ENCODE measurements at places on chromosomes 3 and 15.

DNA sequence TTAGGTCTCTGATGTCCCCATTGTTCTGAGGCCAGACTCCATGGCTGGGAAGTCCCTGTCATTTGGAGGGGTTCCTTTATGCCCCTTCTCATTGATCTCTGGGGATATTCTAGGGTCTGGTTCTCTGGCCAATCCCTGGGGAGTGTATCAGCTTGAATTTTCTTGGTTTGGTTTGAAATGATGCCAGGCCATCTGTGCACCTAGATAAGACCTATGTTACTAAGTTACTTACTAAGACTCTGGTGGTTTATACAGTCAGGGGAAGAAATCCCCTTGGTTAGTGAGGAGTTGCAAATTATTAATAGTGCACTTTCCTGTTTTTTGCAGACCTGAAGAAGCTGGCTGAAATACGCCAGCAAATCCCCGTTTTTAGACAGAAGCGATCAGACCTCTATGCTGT, 20.3 kb downstream of the NIT2 start:
- H3K4me1 ChIP-seq: peaks cover 3% of the 10 kb centered on the region
- no peak for DNase-seq
- peaks cover 35% of the 10 kb centered on the region for H3K36me3 ChIP-seq
- no peak overlapping the region for H3K4me3 ChIP-seq
- H3K27me3 ChIP-seq: no peaks in the 10 kb centered on the region

DNA sequence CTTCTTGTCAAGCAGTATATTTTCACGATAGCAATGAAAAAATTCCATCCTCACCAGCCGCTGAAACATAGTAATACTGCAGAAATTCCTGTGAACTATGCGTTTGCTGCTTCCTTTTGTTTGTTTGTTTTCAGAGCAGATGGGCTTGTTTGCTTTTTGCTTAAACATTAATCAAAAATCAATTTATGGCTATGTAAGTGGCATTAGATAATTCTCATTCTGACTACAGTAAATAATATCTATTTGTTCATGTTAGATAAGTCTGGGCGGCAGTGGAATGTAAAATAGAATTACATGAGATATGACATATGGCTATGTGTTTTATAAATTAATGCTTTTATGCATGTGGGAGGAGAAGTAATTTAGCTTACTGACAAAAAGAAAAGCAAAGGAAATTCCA, 163.7 kb downstream of the PGPEP1L start:
- DNase-seq: no peak
- H3K27me3 ChIP-seq: no peaks in the 10 kb centered on the region
- H3K27ac ChIP-seq: no peak overlapping the region
- peaks cover 2% of the 10 kb centered on the region for H3K4me1 ChIP-seq

DNA sequence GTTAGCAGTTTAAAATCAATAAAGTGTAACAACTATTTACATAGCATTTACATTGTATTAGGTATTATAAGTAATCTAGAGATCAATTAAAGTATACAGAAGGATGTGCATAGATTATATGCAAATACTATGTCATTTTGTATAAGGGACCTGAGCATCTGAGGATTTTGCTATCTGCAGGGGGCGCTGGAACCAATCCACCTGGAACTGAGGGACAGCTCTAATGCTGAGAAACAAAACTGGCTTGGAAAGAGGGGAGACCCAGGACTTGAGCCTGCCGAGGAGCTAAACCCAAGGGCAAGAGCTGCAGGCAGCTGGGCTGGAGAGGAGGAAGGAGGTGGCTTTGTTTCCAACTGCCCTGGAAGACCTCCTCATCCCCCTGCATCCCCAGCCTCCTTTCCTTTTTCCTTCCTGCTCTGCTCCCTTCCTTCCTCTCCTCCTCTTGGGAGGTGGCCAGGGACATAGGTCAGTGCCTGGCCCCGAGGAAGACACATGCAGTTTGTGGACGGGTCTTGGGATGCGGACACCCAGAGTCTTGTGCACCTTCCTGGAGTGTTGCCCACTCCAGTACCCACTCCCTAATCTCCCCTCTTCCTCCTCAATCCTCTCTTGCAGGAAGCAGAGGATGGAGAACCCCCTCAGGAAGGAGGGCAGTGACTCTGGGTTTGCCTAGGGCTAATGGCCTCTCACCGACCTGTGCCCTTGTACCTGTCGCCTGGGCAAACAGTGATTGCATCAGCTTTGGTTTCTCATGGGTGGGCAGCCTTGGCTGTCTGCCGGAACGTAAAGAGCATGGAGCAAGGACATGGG, 825 bp upstream of the RTP3 start:
- DNase-seq: peak; percentile 51
- H3K36me3 ChIP-seq: no peaks in the 10 kb centered on the region
- no peak overlapping the region for H3K27ac ChIP-seq
- peaks cover 4% of the 10 kb centered on the region for H3K27me3 ChIP-seq
- H3K4me1 ChIP-seq: no peaks in the 10 kb centered on the region

DNA sequence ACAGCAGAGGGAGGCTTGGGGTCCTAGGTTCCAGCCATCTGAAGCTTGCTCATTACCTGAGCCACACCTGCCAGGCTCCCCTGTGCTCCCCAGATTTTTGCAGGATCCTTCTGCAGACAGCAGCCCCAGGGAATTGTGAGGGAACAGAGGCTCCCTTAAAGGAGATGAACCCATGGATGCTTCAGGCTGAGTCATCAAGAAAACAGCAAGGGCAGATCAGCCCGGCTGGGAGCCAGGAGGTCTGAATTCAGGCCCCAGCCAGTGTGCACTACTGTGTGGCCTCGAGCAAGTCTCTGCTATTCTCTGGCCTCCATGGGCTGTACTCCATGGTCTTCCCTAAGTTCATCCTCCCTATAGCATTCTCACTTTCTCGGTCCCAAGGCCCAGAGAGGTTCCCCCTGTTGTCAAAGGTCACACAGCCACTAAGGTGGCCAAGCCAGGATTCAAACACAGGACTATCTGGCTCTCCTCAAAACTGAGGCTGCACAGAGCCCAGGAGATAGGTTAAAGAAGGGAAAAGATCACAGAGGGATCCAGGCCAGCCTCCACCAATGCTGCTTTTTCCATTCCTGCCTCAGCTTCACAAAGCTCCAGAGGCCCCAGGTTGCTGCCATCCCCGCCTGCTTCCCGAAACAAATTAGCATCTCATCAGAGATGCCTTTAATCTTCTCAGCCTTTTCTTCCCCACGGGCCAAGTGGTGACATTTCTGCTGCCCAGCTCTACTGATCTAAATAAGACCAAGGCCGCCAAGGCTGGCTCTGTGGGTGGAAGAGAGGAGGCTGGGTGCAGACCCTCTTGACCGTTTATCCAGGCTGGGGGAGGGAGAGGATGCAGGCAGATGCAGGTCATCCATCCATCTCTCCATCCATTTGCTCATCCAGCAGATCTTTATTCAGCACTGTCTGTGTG, 21.2 kb upstream of the GRIP2 start:
- H3K4me1 ChIP-seq: peaks cover 22% of the 10 kb centered on the region
- H3K27ac ChIP-seq: no peak overlapping the region
- no peaks in the 10 kb centered on the region for H3K36me3 ChIP-seq
- H3K27me3 ChIP-seq: peaks cover 27% of the 10 kb centered on the region
- no peak for DNase-seq

DNA sequence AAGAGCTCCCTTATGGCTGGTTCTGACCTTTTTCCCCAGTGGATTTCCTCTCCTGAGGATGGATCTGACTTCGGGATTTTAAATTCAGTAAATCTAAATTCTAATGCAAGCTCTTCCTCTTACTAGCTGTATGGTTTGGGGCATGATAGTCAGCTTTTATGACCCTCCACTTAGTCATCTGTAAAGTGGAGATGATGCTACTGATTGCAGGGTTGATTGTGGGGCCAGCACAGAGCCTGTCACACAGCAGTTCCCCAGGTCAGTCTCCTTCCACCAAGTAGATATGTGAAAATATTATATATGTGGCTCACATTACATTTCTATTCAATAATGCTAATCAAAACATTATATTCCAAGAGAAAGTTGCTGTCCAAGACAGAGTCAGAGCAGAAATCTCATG, 141.3 kb upstream of the UBE2E1 start:
- H3K4me3 ChIP-seq: no peak overlapping the region
- no peak for DNase-seq
- peaks cover 1% of the 10 kb centered on the region for H3K36me3 ChIP-seq
- no peak overlapping the region for H3K27ac ChIP-seq
- peaks cover 23% of the 10 kb centered on the region for H3K27me3 ChIP-seq
- no peaks in the 10 kb centered on the region for H3K4me1 ChIP-seq

- no peak overlapping the region for H3K27ac ChIP-seq
- H3K27me3 ChIP-seq: peaks cover 4% of the 10 kb centered on the region
- no peak for DNase-seq
- H3K36me3 ChIP-seq: no peaks in the 10 kb centered on the region
- H3K4me3 ChIP-seq: no peak overlapping the region
Measured at GRCh38 chr3:124860599-124860998, 26.6 kb downstream of the ITGB5 start.

DNA sequence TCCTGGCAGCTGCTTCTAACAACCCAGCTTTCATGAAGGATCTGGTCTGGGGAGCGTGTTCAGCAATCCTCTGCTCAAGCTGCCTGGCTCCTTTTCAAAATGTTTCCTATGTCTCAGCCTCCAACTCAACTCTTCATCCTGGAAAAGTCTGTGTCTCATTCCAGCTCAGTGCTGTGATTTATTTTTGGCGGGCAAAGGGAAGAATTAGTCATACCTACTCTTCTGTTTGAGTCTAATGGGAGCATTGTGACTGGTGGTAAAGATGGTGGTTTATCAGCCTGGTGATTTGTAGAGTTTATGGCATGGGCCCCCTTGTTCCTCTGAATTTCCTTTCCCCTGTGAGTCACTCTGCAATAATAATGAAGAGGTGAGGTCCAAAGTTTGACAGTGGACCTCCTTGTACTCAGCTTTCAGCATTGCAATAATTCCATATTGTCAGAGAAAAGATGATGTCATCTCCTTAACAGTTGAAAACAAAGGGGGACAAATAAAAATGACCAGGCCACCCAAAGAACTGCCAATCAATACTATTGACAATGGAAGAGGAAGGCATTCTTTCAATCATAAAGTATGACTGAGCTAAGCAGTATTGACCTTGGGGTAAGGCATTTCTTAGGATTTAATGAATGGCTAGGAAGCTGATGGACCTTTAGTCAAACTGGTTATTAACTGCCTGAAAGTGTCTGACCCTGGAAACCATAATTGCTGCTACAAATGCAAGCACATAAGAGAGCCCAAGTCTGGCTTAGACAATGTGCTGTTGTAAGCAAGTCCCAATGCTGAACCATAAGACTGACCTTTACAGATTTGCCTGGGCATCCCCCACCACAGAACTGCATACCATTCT, 204.7 kb upstream of the MCTP2 start:
- no peaks in the 10 kb centered on the region for H3K36me3 ChIP-seq
- no peak overlapping the region for H3K27ac ChIP-seq
- H3K4me1 ChIP-seq: no peaks in the 10 kb centered on the region
- H3K27me3 ChIP-seq: peaks cover 6% of the 10 kb centered on the region
- no peak for DNase-seq
- no peak overlapping the region for H3K4me3 ChIP-seq

DNA sequence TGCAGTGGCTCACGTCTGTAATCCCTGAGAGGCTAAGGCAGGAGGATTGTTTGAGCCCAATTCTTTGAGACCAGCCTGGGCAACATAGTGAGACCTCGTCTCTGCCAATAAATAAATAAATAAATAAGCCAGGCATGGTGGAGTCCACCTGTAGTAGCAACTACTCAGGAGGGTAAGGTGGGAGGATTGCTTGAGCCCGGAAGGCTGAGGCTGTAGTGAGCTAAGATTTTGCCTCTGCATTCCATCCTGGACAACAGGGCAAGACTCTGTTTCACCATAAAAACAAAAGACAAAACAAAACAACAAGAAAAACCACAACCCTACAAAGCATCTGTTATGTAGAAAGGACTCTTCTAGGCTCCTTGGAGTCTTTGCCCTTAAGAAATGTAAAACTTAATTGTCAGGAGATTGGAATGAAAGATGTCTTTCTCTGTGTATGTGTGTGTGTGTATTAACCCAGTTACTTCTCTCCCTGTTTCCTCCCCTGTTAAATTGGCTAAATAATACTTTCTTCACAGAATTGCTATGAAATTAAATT, 9.5 kb downstream of the NECTIN3 start:
- H3K4me3 ChIP-seq: no peak overlapping the region
- no peak for DNase-seq
- no peaks in the 10 kb centered on the region for H3K36me3 ChIP-seq
- H3K27ac ChIP-seq: no peak overlapping the region

DNA sequence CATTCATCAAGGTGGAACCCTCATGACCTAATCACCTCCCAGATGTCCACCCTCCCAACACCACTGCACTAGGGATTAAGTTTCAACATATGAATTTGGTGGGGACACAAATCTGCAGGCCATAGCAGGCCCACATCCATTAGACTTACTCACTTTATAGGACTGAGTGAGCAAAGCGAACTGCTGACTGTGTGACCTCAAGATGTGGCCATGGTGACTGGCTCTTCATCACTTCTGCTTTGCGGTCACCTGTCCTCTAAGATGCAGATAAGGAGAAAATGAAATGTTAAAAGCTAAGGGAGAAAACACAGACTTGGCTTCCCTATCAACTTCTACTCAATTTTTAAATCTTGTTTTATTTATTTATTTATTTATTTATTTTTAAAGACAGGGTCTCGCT, 14.5 kb upstream of the DCP1A start:
- DNase-seq: no peak
- no peak overlapping the region for H3K27ac ChIP-seq
- peaks cover 20% of the 10 kb centered on the region for H3K27me3 ChIP-seq

DNA sequence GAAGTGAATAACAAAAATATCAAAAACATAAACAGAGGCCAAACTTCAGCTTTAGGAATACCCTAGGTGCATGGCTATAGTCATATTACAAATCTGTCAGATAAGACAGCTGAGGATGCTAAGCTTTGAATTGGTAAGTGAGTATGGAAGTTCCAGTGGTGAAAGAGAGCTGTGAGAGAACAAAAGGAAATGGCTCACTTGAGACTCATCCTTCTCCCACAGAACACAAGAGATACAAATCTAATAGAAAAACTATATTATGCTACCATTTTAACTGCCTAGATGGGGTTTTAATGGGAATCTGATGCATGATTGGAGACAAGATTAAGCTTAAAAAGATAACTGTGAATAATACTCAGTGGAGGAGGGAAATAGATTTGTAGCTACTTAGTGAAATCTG, 21.5 kb upstream of the PEX5L start:
- H3K27ac ChIP-seq: no peak overlapping the region
- H3K27me3 ChIP-seq: no peaks in the 10 kb centered on the region
- H3K36me3 ChIP-seq: no peaks in the 10 kb centered on the region
- no peaks in the 10 kb centered on the region for H3K4me1 ChIP-seq

DNA sequence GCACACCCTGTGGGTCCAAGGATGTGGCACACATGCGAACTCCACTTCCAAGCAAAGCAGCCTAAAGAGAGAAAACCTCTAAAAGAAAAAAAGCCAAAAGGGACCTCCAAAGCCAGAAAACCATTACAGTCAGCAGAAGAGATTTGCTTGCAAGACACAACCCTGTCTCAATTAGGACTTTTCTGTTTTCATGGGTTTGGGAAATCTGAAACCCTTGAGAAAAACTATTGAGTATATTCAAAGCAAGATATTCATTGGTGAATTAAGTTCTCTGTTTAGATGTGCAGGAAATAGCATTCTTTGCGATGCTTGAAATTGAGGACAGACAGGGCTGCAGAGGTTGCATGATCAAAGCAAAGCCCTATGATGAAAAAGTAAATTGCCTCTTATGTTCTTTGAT, 10.2 kb upstream of the LDHAL6B start:
- H3K27me3 ChIP-seq: no peaks in the 10 kb centered on the region
- H3K27ac ChIP-seq: no peak overlapping the region
- no peak for DNase-seq
- H3K4me3 ChIP-seq: no peak overlapping the region
- H3K4me1 ChIP-seq: peaks cover 6% of the 10 kb centered on the region

GRCh38 chr3:6504347-6504746, 356.6 kb upstream of the GRM7 start:
- no peak overlapping the region for H3K4me3 ChIP-seq
- H3K4me1 ChIP-seq: no peaks in the 10 kb centered on the region
- H3K27me3 ChIP-seq: no peaks in the 10 kb centered on the region
- no peak overlapping the region for H3K27ac ChIP-seq

Data from activated naive CD8-positive, alpha-beta T cell treated with anti-CD3 and anti-CD28 coated beads, Interleukin-2, amount 10 ng/mL, durations not matched to agents 7 days and 5 days (primary cell).